ENCODE measurements at places on chromosomes 6 and 20.

DNA sequence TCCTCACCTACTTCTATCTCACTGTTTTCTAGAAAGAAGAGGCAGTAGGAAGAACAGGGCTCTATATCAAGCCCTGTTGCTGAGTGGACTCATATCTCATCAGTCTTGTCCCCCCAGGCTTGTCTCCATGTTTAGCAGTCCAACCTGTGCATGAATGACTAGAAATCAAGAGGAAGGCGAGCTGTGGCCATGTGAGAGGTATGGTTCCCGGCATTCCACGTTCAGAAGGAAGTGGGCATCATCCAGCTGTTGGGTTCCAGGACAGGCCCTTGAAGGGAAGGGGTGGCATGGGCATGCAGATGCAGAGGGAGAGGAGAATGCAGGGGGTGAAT, 176.6 kb downstream of the MRPL14 start:
- no peak for DNase-seq

- no peak for DNase-seq
Observed at GRCh38 chr6:53311586-53311935, 37.2 kb downstream of the ELOVL5 start.

DNA sequence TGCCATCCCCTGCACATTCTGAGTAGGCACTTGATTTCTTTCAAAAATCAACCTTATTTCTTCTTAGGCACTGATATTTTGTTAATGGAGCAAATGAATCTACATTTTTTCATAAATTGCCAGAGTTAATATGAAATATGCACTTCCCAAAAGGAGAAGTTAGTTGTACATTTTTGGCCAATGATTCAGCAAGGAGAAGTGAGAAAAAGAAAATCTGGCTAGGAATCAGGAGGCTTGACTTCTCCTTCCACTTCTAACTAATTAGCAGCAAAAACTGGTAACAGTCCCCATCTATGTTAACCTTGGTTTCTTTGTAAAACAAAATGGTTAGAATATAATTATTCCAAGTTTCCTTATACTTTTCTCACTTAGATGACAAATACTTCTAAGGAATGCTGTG, 7.0 kb upstream of the DSE start:
- no peak for DNase-seq

- DNase-seq: no peak
Observed at GRCh38 chr6:3026791-3027626, 27.3 kb downstream of the NQO2 start.
